ENCODE measurements at places on chromosomes 4 and X.

GRCh38 chr4:125666635-125667034, 351.9 kb downstream of the FAT4 start:
- DNase-seq = no peak

- no peak for DNase-seq
Measured at GRCh38 chr4:95415346-95415771, 133.4 kb downstream of the UNC5C start.

GRCh38 chr4:14182148-14182547, 554.6 kb upstream of the BOD1L1 start:
- DNase-seq = no peak

DNA sequence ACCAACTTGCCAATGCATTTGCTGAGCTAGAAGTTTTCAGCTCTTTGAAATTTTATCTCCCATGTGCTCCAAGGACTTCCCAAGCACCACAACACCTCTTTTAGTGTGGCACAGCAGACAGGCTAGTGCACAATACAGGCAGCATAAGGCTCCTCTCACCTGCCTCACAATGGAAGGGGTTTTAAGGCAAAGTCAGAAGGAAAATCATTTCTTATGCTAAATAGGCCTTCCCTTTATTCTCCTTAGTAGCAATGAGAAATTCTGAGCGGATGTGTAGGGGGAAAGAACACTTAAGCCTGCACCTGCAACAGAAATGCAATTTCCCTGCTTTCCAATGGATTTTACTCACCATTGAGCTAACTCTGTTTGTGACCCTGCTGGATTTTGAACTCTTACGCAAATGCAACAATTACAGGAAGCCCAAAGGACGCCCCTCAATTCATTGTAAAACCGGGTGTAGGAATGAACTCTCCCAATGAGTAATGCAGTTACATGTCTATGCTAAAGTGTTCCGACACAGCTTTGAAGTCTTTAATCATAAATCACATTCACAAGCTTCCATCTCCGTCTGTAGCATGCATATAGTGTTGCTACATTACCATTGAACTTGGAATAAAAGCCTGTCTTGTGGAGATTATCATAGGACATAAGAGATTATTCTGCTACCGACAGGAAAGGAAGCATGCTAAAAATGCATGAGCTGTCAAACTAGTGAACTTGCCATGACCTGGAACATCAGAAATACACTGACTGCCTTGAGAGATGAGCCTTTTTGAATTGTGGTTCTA, 1084.9 kb downstream of the RPA4 start:
- DNase-seq = no peak

- DNase-seq = no peak
Measured at GRCh38 chr4:159042097-159042605, 60.7 kb upstream of the RAPGEF2 start.

GRCh38 chr4:2400841-2401609, 17.4 kb downstream of the ZFYVE28 start:
- no peak for DNase-seq
